ENCODE measurements at places on chromosomes 4 and X.

GRCh38 chr4:8162625-8163024, 4.0 kb upstream of the ABLIM2 start:
- peaks cover 10% of the 10 kb centered on the region for H3K27me3 ChIP-seq
- H3K36me3 ChIP-seq: no peaks in the 10 kb centered on the region
- no peak overlapping the region for H3K4me3 ChIP-seq
- DNase-seq: no peak
- peaks cover 11% of the 10 kb centered on the region for H3K4me1 ChIP-seq

DNA sequence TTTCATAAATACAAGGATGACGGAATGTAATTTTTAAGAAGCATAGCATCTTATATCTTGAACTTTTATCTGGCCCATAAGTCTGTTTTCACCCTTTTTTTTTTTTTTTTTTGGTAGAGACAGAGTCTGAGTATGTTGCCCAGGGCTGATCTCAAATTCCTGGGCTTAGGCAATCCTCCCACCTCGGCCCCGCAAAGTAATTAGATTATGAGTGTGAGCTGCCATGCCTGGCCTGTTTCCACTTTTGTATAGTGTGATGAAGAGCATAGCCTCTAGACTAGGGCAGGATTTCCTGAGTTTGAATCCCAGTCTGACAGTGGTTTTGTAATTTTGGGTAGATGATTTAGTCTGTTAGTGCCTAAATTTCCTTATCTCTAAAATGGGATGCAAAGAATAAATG, 11.0 kb downstream of the STIM2 start:
- no peak overlapping the region for H3K27ac ChIP-seq
- H3K4me3 ChIP-seq: no peak overlapping the region
- H3K36me3 ChIP-seq: no peaks in the 10 kb centered on the region
- H3K27me3 ChIP-seq: no peaks in the 10 kb centered on the region

GRCh38 chr4:143667461-143667860, 33.0 kb downstream of the FREM3 start:
- peaks cover 2% of the 10 kb centered on the region for H3K27me3 ChIP-seq
- no peaks in the 10 kb centered on the region for H3K36me3 ChIP-seq
- H3K4me3 ChIP-seq: no peak overlapping the region
- peaks cover 10% of the 10 kb centered on the region for H3K4me1 ChIP-seq

GRCh38 chrX:47093248-47093647, 15.0 kb downstream of the RGN start:
- no peak overlapping the region for H3K4me3 ChIP-seq
- no peaks in the 10 kb centered on the region for H3K27me3 ChIP-seq
- H3K36me3 ChIP-seq: no peaks in the 10 kb centered on the region
- no peaks in the 10 kb centered on the region for H3K4me1 ChIP-seq
- peak; percentile 26 for DNase-seq
- H3K27ac ChIP-seq: no peak overlapping the region

DNA sequence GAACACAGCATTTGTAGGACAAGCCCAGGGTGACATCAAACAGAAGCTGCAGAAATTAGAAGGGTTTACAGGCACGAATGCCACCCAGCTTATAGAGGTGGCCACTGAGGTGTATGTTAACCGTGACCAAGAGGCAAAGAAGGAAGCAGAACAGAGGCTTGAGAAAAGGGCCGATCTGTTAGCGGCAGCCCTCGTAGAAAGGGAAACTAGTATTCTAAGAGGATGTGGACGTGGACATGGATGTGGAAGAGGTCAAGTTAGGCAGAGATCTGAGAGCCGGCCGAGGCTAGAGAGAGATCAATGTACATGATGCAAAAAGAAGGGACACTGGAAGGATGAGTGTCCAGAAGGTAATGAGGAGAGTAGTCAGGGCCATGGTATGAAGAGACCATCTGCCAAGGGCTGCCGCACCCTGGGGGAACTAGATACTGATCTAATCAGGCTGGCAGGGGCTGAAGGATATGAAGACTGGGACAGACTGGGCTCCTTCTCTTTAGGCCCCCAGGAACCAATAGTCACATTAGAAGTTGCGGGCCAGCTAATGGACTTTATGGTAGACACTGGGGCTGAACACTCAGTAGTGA, 27.5 kb downstream of the LIAS start:
- H3K4me1 ChIP-seq: no peaks in the 10 kb centered on the region
- H3K4me3 ChIP-seq: no peak overlapping the region
- no peak for DNase-seq

DNA sequence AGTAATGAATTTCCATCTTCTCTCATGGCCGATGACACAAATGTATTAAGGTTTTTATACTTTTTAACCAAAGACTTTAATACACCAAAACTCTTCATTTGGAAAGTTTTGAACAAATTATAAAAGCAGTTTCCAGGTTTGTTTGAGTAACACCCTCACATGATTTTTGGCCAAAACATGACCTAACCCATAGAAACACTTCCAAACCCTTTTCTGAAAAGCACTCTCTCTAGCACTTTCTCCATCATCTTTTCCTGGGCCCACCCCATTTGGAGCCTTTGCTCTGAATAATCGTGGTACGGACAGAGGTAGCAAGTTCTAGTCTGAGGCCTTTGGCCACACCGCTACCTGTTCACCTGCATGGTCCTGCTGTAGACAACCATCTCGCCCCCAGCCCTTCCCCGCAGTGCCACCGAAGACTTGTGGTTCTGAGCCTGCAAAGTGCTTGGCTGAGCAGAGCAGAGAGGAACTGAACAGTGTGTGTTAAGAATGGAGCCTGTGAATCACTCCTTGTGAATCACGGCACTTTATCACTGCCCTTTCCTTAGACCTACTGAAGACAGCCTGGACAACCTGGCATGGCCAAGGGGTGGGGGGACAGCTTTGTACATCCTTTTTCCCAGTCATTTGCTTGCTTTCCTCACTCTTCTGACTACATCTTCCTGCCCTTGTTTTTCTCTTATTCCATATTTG, 181.8 kb downstream of the PTTG2 start:
- no peaks in the 10 kb centered on the region for H3K27me3 ChIP-seq
- peaks cover 5% of the 10 kb centered on the region for H3K36me3 ChIP-seq
- H3K27ac ChIP-seq: no peak overlapping the region
- H3K4me3 ChIP-seq: no peak overlapping the region
- H3K4me1 ChIP-seq: no peaks in the 10 kb centered on the region

GRCh38 chr4:90816754-90817153, 689.6 kb downstream of the CCSER1 start:
- H3K27me3 ChIP-seq: no peaks in the 10 kb centered on the region
- H3K27ac ChIP-seq: no peak overlapping the region
- H3K4me1 ChIP-seq: no peaks in the 10 kb centered on the region

GRCh38 chrX:78624426-78624825, 34.7 kb downstream of the RTL3 start:
- H3K4me1 ChIP-seq: no peaks in the 10 kb centered on the region
- DNase-seq: no peak
- H3K4me3 ChIP-seq: no peak overlapping the region
- H3K27me3 ChIP-seq: no peaks in the 10 kb centered on the region
- no peaks in the 10 kb centered on the region for H3K36me3 ChIP-seq
- H3K27ac ChIP-seq: no peak overlapping the region

DNA sequence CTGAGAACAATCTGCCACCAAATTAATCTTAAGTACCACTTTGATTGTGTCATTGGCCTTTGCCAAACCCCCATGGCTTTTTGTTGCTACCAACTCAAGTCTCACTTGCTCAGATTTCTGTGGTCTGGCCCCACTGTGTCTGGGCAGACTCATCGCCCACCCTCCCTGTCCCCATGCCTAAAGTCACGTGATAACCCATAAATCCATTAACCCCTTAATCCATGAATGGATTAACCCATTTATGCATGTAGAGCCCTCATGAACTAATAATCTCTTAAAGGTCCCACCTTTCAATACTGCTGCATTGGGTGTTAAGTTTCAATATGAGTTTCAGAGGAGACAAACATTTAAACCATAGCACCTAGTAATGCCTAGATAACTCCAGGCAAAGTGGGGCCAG, 78.5 kb upstream of the BLTP1 start:
- H3K27me3 ChIP-seq: peaks cover 3% of the 10 kb centered on the region
- no peak for DNase-seq

- DNase-seq: no peak
- H3K27me3 ChIP-seq: no peaks in the 10 kb centered on the region
- no peaks in the 10 kb centered on the region for H3K36me3 ChIP-seq
- H3K4me1 ChIP-seq: no peaks in the 10 kb centered on the region
- no peak overlapping the region for H3K4me3 ChIP-seq
These were observed 82.8 kb downstream of the NAT8L start for GRCh38 chr4:2141762-2142451.

DNA sequence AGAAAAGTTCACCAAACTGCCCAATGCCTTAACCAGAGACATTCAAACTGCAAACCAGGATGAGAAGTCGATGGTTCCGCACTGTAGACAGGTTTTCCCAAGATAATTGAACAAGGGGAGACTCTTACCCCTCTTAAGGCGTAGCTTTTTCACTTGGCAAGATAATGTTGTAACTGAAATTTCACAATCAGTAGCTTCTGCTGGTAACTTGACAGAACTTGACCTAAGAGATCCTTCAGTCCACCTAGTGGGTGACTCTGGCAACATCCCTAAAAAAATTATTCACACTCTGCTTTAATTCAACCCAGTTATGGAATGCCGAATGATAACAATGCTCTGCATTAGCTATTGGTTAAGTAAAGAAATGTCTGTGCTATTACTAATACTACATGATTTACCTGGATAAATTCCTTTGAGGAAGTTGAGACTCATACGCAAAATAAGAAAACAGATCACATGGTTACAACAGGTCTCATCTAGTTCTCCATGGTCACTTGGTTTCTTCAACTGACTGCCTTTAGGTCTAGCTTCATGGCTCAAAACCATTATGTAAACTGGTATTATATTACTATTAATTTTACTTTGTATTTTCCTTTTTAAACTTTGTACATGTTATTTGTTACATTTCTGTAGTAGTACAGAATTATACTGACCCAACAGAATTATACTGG, 9.1 kb downstream of the ELF2 start:
- H3K27ac ChIP-seq: no peak overlapping the region
- DNase-seq: peak; percentile 36
- H3K4me3 ChIP-seq: no peak overlapping the region
- H3K36me3 ChIP-seq: no peaks in the 10 kb centered on the region
- H3K27me3 ChIP-seq: no peaks in the 10 kb centered on the region
- peaks cover 9% of the 10 kb centered on the region for H3K4me1 ChIP-seq

GRCh38 chr4:79603681-79604080, 195.7 kb upstream of the GK2 start:
- no peaks in the 10 kb centered on the region for H3K4me1 ChIP-seq
- DNase-seq: no peak
- H3K27ac ChIP-seq: no peak overlapping the region
- no peaks in the 10 kb centered on the region for H3K36me3 ChIP-seq
- no peak overlapping the region for H3K4me3 ChIP-seq
- H3K27me3 ChIP-seq: no peaks in the 10 kb centered on the region

DNA sequence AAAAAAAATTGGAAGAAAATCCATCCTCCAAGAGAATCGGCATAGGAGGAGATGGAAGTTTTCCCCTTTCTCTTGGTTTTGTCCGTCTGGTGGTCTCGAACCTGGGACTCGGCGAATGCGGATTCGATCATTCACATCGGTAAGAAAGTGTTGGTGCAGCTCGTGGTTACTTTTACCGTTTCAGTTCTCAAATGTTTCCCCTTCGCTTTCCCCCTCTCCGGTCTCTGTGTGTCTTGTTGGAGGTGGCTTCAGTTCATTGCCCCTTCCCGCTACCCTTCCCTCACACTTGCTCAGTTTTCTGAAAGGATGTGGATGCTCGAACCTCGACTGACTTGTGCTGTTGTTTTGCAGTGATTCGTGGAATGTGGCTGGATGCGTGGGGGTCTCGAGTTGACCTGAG, 840 bp downstream of the GRID2 start:
- DNase-seq: no peak
- H3K36me3 ChIP-seq: no peaks in the 10 kb centered on the region
- peaks cover 13% of the 10 kb centered on the region for H3K4me1 ChIP-seq
- no peak overlapping the region for H3K27ac ChIP-seq

- H3K27ac ChIP-seq: no peak overlapping the region
- H3K4me3 ChIP-seq: no peak overlapping the region
- no peaks in the 10 kb centered on the region for H3K4me1 ChIP-seq
- no peaks in the 10 kb centered on the region for H3K36me3 ChIP-seq
These were observed 43.3 kb downstream of the RHOH start for GRCh38 chr4:40240040-40240653.

DNA sequence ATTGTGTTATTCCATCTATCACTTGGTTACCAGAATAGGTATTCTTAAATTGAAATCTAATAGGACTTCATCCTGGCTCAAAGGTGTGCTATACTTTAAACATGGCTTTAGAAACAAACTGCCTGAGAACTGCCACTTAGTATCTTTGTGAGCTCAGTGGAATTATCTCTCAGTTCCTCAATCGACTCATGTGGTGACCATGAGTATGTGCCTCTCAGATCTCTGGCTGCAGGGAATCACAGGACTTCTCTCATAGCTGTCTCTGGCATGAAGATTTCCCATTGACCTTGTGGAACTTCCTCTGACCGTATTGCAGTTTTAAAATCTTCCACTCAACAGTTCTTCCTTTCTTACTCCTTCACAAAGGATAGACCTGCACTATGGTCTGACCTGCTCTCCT, 681.9 kb upstream of the BOD1L1 start:
- no peak overlapping the region for H3K4me3 ChIP-seq
- no peaks in the 10 kb centered on the region for H3K27me3 ChIP-seq
- no peaks in the 10 kb centered on the region for H3K4me1 ChIP-seq
- H3K27ac ChIP-seq: no peak overlapping the region
- no peaks in the 10 kb centered on the region for H3K36me3 ChIP-seq

DNA sequence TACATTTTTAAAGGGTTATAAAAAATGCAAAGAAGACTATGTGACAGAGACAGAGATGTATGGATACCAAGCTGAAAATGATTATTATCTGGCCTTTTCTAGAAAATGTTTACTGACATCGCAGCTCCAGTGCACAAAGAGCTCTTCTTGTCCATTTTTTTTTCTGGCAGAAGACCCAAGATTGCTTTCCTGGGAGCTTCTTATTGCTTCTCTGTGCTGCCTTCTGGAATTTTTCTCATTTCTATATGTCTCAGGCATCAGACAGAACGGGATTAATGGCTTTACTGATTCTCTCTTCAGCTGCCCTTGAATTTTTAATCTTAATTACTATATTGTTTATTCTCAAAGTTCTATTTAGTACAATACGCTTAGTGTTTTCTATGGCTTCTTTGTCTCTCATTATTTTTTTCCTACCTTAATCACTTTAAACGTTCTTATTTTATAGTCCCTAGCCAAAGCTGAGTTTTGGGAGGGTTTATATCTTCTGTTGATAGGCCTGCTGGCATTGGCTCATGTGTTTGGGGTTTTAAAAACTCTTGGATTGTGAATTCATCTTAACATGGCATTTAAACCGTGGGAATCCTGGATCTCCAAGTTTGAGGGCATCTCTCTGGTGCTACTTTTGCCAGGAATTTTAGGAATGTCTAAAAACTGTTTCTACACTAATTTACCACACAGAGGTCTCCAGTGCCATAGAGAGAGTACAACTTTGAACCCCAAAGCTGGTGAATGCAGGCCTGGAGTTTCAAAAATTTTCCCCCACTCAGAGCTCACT, 138.9 kb upstream of the LNX1 start:
- DNase-seq: no peak
- H3K27me3 ChIP-seq: no peaks in the 10 kb centered on the region
- no peak overlapping the region for H3K27ac ChIP-seq
- no peak overlapping the region for H3K4me3 ChIP-seq

Measured in endothelial cell of umbilical vein (primary cell).